ENCODE measurements at places on chromosomes 5 and 9.

DNA sequence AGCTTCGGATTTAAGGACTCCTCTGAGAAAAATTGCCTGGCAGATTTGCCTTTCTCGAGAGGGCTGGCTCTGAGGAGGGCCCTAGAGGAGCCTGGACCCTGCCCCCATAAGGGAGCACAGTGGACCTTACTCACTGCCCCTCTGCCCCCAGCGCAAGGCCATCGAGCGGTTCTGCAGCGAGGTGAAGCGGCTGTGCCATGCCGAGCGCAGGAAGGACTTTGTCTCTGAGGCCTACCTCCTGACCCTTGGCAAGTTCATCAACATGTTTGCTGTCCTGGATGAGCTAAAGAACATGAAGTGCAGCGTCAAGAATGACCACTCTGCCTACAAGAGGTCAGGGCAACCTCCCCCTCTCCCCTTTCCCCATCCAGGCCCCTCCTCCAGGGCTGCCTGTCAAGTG, 34.6 kb downstream of the CYFIP2 start:
- DNase-seq: no peak

- no peak for DNase-seq
These were observed 6.0 kb downstream of the BRD3 start for GRCh38 chr9:134061688-134062371.

DNA sequence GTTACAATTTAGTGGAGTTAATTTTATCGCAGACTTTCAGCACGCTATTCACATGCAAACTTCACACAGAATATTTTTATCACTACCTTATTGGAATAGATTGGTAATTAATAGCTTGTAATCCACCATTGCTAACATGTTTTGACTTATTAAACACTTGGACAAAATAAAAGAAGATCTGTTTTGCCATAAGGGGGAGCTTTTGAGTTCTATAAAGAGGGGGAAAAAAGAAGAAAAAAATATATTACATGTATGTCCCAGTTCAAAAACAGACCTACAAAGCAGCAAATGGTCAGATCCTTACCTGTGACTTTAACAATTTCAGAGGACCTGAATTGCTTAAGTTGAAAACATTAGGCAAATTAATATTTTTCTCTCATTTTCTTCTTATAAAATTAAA, 1.2 kb upstream of the PAPPA start:
- peak; percentile 15 for DNase-seq

DNA sequence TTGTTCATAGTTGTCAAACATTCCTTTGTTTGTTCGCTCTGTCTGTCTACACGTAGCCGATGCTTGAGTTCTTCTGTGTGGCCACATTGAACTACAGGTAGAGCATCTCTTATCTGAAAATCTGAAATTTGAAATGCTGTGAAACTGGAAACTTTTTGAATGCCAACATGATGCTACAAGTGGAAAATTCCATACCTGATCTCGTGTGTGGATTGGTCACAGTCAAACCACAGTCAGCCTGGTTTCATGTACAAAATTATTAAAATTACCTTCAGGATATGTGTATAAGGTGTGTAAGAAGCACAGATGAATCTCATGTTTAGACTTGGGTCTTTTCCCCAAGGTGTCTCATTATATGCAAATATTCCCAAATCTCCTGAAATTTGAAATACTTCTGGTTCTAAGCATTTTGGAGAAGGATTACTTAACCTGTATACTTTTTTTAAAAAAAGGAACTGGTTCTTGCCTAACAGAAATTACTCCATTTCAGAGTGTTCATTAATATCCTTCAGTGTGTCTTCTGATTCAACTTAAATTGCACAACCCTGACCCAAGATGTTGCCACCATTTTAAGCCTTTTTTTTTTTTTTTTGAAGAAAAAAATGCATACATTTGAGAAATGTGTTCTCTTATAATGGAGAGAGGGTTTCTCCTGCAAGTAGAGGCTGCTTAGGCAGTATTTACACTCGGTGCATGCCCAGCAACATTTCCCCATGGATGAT, 254.3 kb downstream of the MAST4 start:
- no peak for DNase-seq

DNA sequence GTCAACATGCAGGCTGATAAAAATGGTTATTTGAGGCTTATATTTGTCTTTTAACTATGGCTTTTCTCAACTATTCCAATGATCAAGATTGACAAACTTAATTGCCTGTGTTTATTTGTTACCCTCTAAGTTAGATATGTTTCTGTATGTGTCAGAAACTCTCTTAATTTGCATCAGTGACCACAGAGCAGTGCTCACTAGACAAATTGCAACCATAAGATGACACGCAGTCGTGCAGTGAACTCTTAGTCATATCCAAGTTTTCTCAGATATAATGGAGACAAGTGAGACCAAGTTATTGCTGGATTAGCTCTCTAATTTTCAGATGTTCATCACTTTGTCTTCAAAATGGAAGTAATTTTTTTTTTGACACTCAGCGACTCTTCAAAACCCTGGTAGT, 342.2 kb upstream of the RFX3 start:
- DNase-seq: no peak

GRCh38 chr9:97997330-97998276, 14.5 kb downstream of the ANP32B start:
- DNase-seq: no peak

DNA sequence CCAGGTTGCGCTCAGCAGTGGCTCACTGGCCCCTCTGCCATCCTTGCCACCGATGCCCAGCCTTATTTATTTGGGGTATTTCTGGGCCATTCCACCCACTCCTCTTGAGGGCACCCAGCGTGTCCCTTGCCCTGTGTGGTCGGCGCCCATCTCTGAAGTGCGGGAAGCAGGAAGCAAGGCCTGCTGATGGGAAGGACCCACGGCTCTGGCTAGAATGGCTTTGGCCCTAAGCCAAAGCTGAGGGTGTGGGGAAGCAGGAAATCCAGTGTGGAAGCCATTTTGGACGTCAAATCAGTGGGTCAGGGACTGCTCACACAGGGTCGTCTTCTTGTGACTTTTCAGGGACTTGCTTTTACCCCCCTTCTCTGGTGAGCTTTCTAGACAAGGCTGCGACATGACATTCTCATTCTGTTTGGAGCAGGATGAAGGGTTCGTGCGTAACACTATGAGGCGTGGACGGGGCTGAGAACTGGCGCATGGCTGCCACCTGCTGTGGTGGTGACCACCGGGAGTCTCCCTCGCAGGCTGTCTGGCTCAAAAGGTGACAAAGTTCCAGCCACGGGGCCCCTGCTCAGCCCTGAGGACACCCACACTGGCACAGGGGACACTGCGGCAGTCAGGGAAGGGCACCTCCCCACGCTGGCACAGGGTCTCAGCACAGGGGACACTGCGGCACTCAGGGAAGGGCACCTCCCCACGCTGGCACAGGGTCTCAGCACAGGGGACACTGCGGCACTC, 50.7 kb upstream of the NKD2 start:
- no peak for DNase-seq

DNA sequence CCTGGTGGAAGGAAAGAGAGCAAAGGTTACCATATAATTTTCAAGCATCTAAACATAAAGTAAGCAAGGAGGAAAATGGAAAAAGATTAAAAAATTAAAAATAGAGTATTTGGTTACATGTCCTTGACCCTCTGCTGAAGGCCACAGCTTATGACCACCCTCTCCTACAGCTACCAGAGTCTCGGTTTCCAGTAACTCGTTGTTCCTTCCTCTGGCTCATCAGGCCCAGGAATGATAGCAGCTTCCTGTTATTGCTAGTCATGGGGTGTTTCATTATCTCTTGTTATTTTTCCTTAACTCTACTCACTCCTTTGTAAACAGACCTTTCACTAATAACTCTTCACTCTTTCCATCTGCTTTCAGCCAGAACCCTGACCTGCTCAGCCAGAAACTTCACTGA, 102.2 kb downstream of the YTHDC2 start:
- no peak for DNase-seq

DNA sequence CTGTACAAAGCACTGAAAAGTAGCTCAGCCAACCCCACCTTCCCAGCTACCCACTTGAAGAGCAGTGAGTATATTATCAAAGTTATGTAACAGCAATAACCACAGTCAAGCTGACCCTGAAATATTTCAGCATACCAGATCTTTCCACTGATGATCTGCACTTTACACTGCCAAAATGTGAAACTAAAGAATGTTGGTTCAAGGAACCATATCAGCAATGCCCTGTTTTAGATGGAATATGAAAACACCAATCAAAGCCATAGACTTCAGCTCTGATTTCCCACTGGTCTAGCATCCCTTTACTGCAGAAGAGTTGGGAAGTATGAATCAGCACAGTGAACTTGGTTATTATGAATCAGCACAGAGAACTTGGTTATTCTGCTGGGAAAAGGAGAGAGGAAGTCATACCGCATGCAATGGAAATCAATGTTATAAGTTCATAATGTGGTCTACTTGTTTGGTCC, 20.0 kb downstream of the CEMIP2 start:
- no peak for DNase-seq

DNA sequence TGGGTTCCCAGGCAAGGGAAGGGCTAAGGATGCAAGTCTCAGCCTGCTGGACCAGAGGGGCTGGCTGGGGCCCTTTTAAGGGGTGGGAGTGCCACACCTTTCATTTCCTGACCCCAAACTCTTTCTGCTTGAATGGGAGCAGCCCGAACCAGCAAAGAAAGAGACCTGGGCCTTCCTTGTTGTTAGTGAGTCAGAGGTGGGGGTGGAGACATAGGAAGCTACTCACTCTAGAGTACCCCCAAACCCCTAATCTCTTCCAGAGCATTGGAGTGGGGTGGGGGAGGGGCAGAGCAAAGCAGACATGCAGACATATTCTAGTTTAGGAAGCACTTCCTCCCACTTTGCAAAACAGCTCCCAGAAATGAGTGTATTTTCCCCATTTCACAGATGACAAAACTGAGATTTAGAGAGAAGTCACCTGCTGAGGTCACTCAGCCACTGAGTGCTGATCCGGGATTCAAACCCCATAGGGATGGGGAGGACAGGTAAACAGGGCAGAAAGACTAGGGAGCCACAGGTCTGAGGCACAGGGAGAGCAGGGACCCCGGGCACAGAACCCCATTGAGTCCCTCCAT, 6.0 kb upstream of the AQP3 start:
- DNase-seq: no peak

DNA sequence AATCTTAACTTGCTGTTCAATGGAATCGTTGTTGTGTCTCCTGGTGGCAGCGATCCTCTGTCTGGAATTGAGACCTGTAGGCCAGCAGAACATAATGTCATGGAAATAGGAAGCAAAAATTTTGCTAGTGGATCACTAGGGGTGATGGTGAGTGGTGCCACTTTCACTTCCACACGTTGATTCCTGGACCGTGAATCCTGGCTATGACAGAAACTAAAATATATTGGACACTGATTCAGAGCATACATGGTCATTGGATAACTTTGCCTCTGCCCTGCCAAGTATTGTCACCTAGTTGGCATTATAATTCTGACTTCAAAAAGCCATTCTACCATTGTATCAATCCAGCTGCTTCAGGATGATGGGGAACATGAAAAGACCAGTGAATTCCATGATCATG, 353.2 kb downstream of the IRX1 start:
- no peak for DNase-seq

- no peak for DNase-seq
These were observed 13.7 kb upstream of the PPP2R2B start for GRCh38 chr5:146892231-146892630.

DNA sequence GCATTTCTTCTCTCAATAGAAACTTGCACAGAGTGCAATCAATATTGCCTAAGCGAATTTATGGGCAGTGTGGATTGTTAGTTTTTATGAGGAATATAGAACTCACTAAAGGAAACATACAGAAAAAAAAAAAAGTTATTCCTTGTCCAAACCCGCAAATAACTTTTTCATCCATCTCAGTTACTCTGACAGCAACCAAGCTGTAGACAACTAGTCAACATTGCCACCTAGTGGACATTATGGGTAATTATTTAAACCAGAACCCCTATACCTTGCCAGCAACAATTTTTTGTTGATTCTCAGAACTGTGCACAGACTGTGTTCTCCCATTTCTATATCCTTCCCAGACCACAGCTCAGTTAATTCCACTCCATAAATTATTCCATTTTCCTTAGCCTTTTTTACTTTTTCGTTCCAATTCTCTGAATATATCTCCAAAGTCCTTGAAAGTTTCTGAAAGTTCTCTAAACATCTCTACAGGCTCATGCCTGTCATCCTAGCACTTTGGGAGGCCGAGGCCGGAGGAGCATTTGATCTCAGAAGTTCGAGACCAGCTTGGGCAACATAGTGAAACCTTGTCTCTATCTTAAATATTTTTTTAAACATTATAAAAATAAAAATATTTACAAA, 2.6 kb upstream of the AFAP1L1 start:
- peak; percentile 65 for DNase-seq

- no peak for DNase-seq
These were observed 2.9 kb upstream of the RAB14 start for GRCh38 chr9:121204611-121205010.

DNA sequence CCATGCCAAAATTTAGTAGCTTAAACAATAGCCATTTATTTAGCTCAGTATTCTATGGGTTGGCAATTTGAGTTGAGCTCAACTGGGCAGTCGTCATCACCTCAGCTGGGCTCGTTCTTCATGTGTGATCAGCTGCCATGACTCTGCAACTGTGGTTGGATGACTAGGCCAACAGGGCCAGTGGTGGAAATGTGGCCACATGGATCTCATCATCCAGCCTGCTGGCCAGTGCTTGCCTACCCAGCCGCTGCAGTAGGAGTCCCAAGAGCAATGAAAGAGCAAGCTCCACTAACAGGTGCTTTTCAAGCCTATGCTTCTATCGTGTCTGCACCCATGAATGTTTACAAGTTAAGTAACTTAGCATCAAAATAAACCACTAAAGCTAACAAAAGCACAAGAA, 158.0 kb downstream of the ATPSCKMT start:
- DNase-seq: no peak

DNA sequence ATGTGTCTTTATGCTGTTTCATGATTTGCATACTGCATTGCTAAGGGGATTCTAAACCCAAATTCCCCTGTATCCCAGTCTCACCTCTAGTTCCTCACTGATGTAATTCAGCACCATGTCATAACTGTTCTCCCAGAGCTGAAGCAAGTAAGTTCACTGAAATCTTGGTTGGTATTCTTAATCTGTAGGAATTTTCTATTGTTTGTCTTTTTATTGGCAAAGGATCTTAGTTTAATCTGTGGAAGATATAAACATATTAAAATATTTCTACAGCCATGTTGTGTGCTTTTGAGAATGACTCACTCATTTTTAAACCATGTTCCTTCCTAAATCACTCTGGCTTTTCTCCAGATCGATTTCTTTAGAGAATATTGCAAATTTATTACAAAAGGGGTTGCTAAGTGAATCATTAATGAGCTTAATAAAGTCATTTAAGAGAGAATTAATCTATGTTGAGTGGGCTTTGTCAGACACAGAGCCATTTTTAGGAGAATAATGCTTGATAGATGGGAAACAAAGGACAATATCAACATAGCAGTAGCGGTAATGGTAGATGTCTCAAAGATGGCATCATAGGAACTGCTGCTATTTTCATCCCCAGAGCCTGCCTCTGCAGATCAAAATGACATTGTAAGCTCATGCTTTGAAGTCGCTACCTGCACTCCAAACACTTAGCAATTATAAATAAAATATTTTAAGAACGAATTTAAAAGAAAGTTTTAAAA, 110.0 kb downstream of the ENC1 start:
- no peak for DNase-seq

- DNase-seq: no peak
These were observed 121.9 kb downstream of the CDH18 start for GRCh38 chr5:19866090-19866450.
